Tibial nerve (tissue), 4 donors: ENCODE measurements at places on chromosomes 6 and 20.
A peak's percentile ranks its signal among the peaks of the same experiment; 100 is the strongest.

DNA sequence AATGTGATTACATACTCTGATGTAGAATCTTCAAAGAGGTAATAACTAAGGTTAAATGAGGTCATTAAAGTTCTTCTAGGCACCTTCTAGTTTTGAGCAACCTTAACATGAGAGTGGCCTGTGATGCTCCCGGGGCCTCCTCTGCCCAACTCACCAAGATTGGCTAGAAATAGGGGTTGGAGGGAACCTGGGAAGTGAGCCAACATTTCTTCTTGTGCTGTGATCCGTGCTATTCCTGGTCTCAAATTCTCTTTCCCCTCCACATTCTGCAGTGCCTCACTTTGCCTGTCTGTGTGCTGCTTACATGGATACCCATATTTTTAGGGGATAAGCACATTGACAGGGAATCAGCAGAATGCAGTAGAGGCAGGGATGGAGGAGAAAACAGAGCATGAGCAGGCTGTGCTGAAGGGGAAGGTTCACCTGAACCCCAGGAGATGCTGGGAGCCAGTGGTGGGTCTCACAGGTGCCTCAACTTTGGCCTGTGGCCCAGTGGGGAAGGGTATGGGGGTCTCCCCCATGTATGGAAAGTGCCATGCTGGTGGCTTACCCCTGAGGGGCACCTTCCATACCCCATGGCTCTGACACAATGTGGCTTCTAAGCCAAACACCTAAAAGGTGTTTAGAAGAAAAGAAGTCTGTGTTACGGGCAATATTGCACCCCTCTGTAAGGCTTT is 164.7 kb upstream of the CHD6 start:
- H3K4me1 ChIP-seq: no peaks in the 10 kb centered on the region
- H3K27me3 ChIP-seq: no peaks in the 10 kb centered on the region
- no peak overlapping the region for H3K4me3 ChIP-seq
- no peak for DNase-seq
- no peaks in the 10 kb centered on the region for H3K36me3 ChIP-seq

DNA sequence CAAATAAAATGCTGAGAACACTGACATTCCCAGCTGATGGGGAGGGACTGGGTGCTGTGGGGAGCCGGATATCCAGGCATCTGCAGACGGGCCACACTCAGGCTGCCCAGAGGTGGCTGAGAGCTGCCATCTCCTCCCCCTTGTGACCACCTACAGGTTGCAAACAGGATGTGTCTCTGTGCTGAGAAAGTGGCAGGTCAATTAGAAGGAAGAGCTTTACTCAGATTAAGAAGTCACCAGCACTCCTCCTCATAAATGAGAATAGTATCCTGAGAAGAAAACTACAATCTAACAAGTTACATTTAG is 63.0 kb downstream of the HUS1B start:
- H3K4me3 ChIP-seq: no peak overlapping the region
- H3K27me3 ChIP-seq: no peaks in the 10 kb centered on the region
- no peak overlapping the region for H3K27ac ChIP-seq
- peaks cover 3% of the 10 kb centered on the region for H3K4me1 ChIP-seq
- H3K36me3 ChIP-seq: no peaks in the 10 kb centered on the region

- DNase-seq: no peak
- H3K27me3 ChIP-seq: no peaks in the 10 kb centered on the region
- H3K4me3 ChIP-seq: peak overlapping the region; percentile 100
- no peaks in the 10 kb centered on the region for H3K36me3 ChIP-seq
- peak overlapping the region; percentile 93 for H3K27ac ChIP-seq
- H3K4me1 ChIP-seq: peaks cover 38% of the 10 kb centered on the region
Observed at GRCh38 chr6:131062241-131063027, 611 bp downstream of the EPB41L2 start.

GRCh38 chr20:34964486-34964885 is 8.8 kb downstream of the MYH7B start:
- DNase-seq: no peak

DNA sequence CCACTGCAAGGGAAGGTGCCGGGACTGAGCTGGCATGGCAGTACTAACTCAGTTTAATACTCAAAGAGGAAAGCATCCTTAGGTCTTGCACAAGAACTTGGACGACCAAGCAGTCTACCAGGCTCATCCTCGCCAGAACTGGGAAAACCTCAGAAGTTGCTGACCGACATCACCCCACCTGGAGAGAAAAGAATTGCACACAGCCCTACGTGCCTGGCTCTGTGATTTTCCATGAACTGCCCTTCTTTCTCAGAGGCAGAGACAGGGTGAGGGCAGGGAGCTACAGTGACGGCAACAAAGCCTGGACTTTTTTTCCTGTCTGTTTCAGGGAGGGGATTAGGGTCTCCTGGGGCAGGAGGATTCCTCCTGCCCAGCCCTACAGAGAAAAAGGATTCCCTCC is 8.0 kb downstream of the JAG1 start:
- H3K4me3 ChIP-seq: no peak overlapping the region
- DNase-seq: no peak
- H3K36me3 ChIP-seq: no peaks in the 10 kb centered on the region

DNA sequence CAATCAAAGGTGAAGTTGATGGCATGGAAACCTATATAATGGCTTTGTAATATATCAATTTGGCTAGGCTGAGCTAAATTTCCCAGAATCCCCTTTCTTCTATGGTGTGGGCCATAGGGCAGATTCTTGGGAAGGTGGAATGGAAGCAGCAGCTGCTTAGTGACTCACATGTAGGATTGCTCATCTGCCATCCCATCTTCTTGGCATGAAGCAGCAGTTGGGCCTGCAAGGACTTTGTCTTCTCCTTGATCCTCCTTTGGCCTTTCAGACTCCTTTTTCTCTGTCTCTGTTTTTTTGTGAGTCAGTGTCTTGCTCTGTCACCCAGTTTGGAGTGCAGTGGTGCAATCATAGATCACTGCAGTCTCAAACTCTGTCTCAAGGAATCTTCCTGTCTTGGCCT is 52.6 kb upstream of the CEP162 start:
- no peak overlapping the region for H3K27ac ChIP-seq
- no peaks in the 10 kb centered on the region for H3K27me3 ChIP-seq
- no peaks in the 10 kb centered on the region for H3K4me1 ChIP-seq
- no peak for DNase-seq
- no peaks in the 10 kb centered on the region for H3K36me3 ChIP-seq

DNA sequence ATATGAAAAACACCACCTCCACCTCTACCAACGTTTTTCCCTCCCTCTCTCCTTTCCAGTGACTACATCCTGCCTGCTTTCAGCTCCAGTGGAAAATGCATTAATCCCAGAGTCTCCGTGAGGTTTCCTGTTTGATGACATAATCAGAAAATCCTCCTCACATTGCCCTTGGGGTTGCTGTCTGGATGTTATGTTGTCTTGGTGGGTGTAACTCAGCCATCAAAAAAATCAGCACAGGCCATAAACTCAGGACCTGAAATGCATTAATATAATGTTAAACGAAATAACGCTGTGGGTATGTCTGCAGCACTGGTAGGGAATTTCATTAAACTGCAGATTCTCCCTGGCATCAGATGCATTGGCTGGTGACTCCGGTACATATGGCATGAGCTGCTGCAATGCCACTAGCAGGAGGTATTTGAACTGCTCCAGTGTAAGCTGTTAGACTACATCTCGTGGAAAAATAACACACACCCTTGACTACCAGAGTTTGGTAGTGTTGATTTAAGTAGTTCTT is 297.8 kb downstream of the PRL start:
- no peaks in the 10 kb centered on the region for H3K36me3 ChIP-seq
- H3K27ac ChIP-seq: no peak overlapping the region
- DNase-seq: no peak
- H3K4me1 ChIP-seq: peaks cover 18% of the 10 kb centered on the region
- H3K27me3 ChIP-seq: no peaks in the 10 kb centered on the region

GRCh38 chr6:137900815-137901214 is 33.8 kb downstream of the TNFAIP3 start:
- H3K36me3 ChIP-seq: no peaks in the 10 kb centered on the region
- no peak for DNase-seq
- H3K27me3 ChIP-seq: no peaks in the 10 kb centered on the region
- H3K4me3 ChIP-seq: no peak overlapping the region
- no peak overlapping the region for H3K27ac ChIP-seq
- peaks cover 11% of the 10 kb centered on the region for H3K4me1 ChIP-seq

DNA sequence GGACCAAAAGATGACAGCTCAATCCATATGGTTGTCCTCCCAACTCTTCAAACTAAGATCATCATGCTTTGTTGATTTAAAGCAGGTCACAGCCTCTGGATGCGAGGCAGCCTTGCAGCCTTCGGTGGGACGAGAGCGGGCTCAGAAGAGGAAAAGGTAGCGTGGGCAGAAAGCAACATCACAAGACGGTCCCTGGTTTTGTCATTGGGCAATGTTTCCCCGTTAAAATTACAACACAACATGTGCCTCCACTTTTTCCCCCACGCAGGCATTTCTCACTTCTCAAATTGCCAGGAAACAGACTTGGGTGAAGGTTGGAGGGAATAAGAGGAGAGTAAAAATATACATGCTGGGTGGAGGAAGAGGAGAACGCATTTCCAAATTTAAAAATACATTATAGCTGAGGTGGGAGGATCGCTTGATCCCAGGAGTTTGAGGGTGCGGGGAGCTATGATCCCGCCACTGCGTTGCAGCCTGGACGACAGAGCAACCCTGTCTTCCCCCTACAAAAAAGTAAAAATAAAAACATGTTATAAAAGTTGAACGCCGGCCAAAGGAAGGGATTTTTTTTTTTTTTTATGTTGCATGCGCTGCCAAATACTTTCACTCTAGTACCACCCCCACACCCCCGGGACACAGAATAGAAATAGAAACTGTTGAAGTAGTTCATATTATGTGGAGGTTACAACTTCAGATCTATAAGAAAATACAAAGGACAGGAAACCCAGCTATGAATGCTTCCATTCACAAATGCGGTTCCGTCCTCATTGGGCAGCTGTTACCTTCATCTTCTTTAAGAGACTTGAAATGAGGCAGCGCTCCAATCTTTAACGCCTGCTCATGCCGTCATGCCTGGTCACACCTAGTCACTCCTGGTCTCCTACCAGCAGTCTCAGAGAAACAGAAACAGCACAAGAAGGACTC is 13.9 kb upstream of the NAA20 start:
- peak; percentile 69 for DNase-seq

GRCh38 chr6:150456466-150456865 is 87.7 kb downstream of the IYD start:
- no peak for DNase-seq
- H3K4me1 ChIP-seq: peaks cover 7% of the 10 kb centered on the region
- no peaks in the 10 kb centered on the region for H3K36me3 ChIP-seq
- no peaks in the 10 kb centered on the region for H3K27me3 ChIP-seq
- no peak overlapping the region for H3K4me3 ChIP-seq

- H3K4me1 ChIP-seq: no peaks in the 10 kb centered on the region
- DNase-seq: no peak
- no peaks in the 10 kb centered on the region for H3K27me3 ChIP-seq
- H3K27ac ChIP-seq: no peak overlapping the region
- no peaks in the 10 kb centered on the region for H3K36me3 ChIP-seq
- H3K4me3 ChIP-seq: no peak overlapping the region
Observed at GRCh38 chr20:17107127-17107526, 119.7 kb upstream of the PCSK2 start.

DNA sequence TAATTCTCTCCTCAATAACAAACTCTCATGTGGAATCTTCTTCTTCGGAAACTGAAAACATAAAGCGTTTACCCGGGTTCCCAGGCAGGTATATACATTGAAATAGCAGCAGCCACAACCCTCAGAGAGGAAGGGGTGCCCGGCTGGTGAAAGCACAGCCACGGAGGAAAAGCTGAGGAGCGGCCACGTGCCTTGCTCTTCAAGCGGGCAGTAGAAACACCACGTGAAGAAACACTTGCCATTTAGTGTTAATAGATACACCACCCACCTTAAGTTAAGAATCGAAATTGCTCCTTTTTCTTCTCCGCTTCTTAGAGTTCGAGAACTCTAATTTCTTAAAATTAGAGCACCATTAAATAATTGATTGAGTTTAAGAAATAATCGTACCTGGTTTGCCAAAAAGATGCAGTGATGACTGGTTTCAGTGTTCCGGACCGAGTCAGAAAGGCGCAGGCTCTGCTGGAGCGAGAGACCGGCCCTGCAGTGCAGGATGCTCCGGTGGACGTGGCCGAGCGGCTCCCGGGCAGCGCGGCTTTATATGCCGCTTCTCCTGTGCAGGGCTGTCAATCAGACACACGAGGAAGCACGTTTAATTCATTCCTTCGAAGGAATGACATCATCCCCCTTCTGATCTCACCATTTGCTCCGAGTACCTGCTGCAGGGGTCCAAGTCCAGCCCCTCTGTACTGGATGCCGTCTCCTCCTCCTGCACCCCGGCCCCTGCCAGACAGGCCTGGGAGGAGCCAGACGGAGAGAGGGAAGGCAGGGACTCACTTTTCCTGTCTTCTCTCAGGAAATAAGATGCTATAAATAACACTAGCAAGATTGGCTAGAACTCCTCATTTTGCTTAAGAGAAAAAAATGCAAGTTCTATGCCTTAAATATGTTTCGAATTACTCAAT is at the start of gene THBS2:
Gene THBS2, minus strand, starts transcription at position 510 of the 902 bp plus-strand sequence. CDS start 3,062 bp downstream, outside the sequence.
- peak within 1 kb of the TSS; percentile 58 for H3K27ac ChIP-seq
- no peak for DNase-seq
- peak within 1 kb of the TSS; percentile 26 for H3K4me3 ChIP-seq
- no peaks in the 10 kb centered on the region for H3K36me3 ChIP-seq
- H3K27me3 ChIP-seq: peaks cover 6% of the 10 kb centered on the region

DNA sequence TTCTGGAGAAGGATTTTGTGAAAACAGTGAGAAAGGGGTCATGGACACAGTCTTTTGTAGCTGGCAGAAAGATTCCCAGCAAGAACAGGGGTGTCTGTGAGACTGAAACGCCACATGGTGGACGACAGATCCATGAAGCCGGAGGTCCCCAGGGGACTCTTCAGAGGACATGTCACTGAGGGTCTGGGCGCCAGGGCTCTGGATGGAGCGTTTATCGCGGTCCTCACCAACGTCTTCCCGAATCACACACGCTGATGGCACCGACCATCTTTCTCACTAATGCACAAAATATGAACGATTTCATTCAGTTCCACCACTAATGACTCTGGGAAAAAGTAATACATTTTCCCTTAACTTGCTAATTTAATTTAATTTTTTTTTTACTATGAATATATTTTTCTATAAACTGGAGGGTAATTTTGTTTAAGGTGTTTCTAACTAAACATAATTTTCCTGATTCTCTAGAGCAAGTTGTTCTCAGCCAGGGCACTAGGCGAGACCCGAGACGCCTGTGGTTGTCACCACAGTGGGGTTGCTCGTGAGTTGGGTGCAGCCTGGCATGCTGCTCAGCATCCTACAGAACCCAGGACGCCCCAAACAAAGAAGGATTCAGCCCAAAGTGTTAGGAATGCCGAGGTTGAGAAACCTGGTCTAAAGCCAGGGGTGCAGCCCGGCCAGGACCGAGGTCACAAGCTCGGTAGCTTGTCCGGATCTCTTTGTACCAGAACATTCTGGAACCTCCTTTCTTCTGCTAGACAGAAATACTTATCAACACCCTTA is 306.2 kb downstream of the TAF4 start:
- H3K36me3 ChIP-seq: no peaks in the 10 kb centered on the region
- no peak for DNase-seq
- H3K4me1 ChIP-seq: no peaks in the 10 kb centered on the region

DNA sequence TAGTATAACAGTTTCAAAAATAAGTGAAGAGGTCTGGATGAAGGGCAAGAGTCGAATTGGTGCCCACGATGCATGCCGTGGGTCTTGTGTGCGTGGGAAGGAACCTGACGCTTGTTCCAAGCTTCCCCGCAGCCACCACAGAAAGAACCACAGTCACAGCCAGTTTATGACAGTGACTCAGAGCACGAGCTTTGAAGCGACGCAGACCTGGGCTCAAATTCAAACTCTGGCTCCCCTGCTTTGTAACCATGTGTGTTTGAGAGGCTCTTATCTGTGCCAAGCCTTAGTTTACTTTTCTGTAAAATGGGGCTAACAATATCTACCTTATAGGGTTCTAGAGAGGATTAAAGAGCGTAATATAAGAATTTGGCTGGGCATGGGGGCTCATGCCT is 65.5 kb downstream of the SYNJ2 start:
- no peak for DNase-seq
- no peaks in the 10 kb centered on the region for H3K4me1 ChIP-seq
- H3K36me3 ChIP-seq: no peaks in the 10 kb centered on the region

GRCh38 chr20:23702021-23702420 is 13.2 kb upstream of the CST4 start:
- H3K27me3 ChIP-seq: no peaks in the 10 kb centered on the region
- no peak overlapping the region for H3K27ac ChIP-seq
- H3K4me1 ChIP-seq: no peaks in the 10 kb centered on the region
